ENCODE measurements at places on chromosomes 7 and 10. TPM values are rescaled to one million over a fixed set of nuclear protein-coding genes. Genes with fewer than 3 reads are reported as not detected.

Gene GPAM
- 19.8 TPM for total RNA-seq

Gene LRRC18
- total RNA-seq = not detected

Gene ZNF485
- 6.5 TPM for total RNA-seq

Gene GALNT17
- total RNA-seq = not detected

Gene CASD1
- 15.9 TPM for total RNA-seq

Gene PLEKHS1
- not detected for total RNA-seq

Gene NPVF
- not detected for total RNA-seq

Gene FAM131B
- 0.25 TPM for total RNA-seq

Gene APBB1IP
- total RNA-seq = not detected

Gene NCF1
- not detected for total RNA-seq

Gene NEBL
- 30.6 TPM for total RNA-seq

Gene WDR86
- total RNA-seq = not detected

Gene PTPRZ1
- total RNA-seq = 9.8 TPM

Gene CDK1
- 48.8 TPM for total RNA-seq

Gene MRLN
- not detected for total RNA-seq

Gene ADGRA1
- not detected for total RNA-seq

Gene FAM24B
- total RNA-seq = 17.1 TPM

Gene COL28A1
- 0.29 TPM for total RNA-seq

Gene BTBD16
- total RNA-seq = not detected

Gene GALNT11
- total RNA-seq = 17.3 TPM

Gene IFIT5
- 11.2 TPM for total RNA-seq

- peak; percentile 61 for DNase-seq
Observed at GRCh38 chr7:125316466-125316865, 386.8 kb upstream of the POT1 start.

GRCh38 chr10:4264209-4264865 is 479.3 kb upstream of the KLF6 start:
- DNase-seq = no peak

DNA sequence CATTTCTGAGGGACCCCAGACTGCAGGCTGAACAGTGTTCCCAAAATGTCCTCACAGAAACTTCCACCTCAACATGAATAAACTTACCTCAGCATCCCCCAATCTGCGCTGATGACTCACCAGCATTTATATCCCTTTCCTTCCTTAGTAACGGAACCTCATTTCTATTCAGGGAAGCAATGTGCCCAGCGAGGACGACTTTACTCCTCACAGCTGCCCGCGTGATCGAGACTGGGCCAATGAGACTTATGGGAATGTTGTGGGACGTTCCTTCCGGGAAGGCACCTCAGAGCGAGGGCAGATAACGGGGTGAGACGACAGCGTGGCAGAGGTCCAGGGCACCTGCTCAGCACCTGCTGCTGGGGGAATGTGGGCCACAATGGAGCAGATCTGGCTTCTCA is 73.1 kb upstream of the CAMK2B start:
- no peak for DNase-seq

- peak; percentile 12 for DNase-seq
Observed at GRCh38 chr7:88344956-88345832, 38.5 kb upstream of the STEAP4 start.

- DNase-seq = no peak
Observed at GRCh38 chr10:69912589-69912988, 110.9 kb downstream of the COL13A1 start.

- no peak for DNase-seq
Observed at GRCh38 chr10:8063935-8064334, 9.4 kb downstream of the GATA3 start.

DNA sequence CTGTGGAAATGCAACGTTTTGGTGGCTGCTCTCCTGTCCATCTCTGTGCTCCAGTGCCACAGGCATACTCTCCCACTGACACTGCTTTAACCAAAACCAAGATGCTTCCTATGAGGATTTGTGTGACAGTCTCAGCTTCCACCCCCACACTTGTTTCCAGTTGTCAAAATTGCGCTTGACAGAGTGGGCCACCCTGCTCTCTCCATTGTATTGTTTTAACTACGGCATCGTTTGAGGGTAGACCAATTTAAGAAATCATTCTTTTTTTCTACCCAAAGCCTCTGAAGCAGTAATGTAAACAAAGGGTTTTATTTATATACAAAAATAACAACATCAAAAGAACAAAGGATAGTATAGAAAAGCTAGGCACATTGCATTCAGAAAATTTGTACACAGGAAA is 178.0 kb downstream of the INHBA start:
- no peak for DNase-seq

- no peak for DNase-seq
Observed at GRCh38 chr10:83367036-83367435, 772.3 kb upstream of the GHITM start.

DNA sequence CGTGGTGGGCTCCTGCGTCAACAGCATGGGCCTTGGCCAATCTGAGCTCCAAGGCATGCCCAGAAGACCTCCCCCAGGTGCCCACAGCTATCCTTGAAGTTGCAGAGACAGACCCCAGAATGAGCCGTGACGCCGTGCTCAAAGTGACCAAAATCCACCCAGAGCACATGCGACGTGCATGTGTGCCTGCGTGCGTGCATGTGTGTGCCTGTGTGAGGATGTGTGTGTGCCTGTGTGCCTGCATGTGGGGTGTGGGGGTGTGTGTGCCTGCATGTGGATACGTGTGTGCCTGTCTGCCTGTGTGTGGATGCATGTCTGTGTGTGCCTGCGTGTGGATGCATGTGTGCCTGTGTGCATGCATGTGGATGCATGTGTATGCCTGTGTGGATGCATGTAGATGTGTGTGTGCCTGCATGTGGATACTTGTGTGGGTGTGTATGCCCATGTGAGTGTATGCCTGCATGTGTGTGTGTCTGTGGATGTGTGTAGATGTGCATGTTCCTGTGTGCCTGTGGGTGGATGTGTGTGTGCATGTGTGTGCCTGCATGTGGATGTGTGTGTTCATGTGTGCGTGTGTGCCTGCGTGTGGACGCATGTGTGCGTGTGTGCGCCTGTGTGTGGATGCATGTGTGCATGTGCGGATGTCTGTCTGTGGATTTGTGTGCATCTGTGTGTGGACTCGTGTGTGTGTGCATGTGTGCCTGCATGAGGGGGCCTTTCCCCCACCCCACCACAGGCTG is 42.6 kb downstream of the PWWP2B start:
- DNase-seq = no peak

- DNase-seq = no peak
Observed at GRCh38 chr7:32532086-32532485, 36.8 kb downstream of the AVL9 start.

GRCh38 chr10:35135861-35136260 is 9.2 kb downstream of the CREM start:
- no peak for DNase-seq

GRCh38 chr7:121449329-121449728 is 53.2 kb upstream of the FAM3C start:
- DNase-seq = peak; percentile 6

- no peak for DNase-seq
Observed at GRCh38 chr7:26685606-26686005, 178.8 kb downstream of the SKAP2 start.

DNA sequence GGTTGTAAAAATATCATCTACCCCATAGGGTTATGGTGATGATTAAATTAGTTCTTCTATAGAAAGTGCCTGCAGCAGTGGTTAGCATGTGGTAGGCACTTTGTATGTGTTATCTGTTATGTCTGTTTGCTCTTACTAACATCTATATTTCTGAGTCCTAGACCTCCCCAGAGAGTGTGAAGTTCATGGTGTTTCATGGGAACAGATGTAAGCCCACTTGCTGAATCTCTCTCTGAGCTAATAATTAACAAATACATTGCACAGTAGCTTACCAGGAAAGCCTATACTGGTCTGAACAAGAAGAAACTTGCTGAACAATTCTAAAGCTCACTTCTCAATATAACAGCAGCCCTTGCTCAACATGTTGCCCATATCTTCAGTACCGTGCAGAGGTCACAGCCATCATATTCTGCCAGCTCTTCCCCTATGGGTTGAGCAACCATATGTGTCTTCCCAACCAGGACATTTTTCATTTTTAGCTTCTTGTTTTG is 100.1 kb downstream of the NPSR1 start:
- no peak for DNase-seq

DNA sequence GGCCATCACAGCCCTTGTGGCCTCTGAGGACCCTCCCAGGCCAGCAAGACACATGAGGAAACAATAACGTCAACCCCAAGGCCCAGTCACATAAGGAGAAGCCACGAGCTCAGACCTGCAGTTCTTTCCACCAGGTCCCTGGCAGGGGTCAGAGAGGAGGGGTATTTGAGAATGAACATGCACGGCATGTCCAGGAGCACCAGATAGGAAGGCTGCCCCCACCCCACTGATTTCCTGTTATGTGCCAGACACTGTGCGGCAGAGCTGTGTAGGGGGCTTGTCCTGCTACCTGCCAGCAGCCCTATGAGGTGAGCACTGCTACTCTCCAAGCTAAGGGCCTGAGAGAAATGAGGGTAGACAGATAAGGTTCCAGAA is 40.7 kb upstream of the ZMIZ1 start:
- DNase-seq = no peak

GRCh38 chr10:61890430-61890829 is 11.1 kb upstream of the ARID5B start:
- DNase-seq = no peak

- DNase-seq = no peak
Observed at GRCh38 chr7:32318300-32319011, 171.7 kb downstream of the LSM5 start.

- no peak for DNase-seq
Observed at GRCh38 chr10:96446966-96447596, 66.6 kb downstream of the TLL2 start.

DNA sequence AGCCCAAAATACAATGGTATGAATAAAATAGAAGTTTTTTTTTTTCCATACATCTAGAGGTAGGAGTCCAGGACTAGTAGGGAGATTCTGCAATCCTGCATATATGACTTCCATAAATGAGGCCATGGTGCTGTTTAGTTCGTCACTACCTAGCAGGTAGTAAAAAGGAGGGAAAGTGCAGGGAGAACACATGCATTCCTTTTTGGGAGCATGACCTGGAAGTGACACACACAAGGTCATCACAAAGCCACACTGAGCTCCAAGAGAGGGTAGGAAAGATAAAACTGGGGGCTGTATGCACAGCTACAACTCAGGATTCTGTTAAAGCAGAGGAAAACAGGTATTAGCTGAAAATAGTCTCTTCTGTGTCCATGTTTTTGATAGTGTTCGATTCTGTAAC is 2.2 kb downstream of the CROT start:
- DNase-seq = no peak

GRCh38 chr10:71005337-71006305 is 117.3 kb upstream of the PCBD1 start:
- DNase-seq = no peak

- no peak for DNase-seq
Observed at GRCh38 chr7:2273866-2274265, 31.8 kb downstream of the NUDT1 start.

DNA sequence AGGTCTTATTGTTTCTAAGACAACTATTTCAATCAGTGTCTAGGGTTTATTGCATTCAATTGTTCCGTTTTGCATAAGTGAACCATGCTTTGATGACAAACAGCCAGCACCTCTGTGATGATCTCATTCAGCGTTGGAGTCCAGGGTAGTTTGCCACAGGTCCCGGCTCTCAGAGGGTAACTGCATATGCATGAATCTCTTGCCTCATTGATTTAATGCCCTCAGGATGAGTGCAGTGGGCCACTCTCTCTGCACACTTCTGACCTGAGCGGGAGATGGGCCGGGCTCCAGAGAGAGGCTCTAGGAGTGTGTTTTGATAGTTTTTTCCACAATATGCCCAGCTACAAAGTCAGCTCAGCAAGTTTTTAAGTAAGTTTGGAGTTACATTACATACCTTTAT is 83.9 kb downstream of the HECW1 start:
- peak; percentile 38 for DNase-seq

- DNase-seq = no peak
Observed at GRCh38 chr7:47093320-47094234, 488.3 kb downstream of the TNS3 start.

- DNase-seq = no peak
Observed at GRCh38 chr10:8520382-8520781, 465.9 kb downstream of the GATA3 start.

- peak; percentile 81 for DNase-seq
Observed at GRCh38 chr7:139118234-139118804, 8.8 kb upstream of the ZC3HAV1 start.

GRCh38 chr7:117750612-117751563 is 122.4 kb downstream of the CTTNBP2 start:
- DNase-seq = peak; percentile 39
